ENCODE measurements at places on chromosomes 6 and 20. TPM values are rescaled to one million over a fixed set of nuclear protein-coding genes. Genes with fewer than 3 reads are reported as not detected.

DNA sequence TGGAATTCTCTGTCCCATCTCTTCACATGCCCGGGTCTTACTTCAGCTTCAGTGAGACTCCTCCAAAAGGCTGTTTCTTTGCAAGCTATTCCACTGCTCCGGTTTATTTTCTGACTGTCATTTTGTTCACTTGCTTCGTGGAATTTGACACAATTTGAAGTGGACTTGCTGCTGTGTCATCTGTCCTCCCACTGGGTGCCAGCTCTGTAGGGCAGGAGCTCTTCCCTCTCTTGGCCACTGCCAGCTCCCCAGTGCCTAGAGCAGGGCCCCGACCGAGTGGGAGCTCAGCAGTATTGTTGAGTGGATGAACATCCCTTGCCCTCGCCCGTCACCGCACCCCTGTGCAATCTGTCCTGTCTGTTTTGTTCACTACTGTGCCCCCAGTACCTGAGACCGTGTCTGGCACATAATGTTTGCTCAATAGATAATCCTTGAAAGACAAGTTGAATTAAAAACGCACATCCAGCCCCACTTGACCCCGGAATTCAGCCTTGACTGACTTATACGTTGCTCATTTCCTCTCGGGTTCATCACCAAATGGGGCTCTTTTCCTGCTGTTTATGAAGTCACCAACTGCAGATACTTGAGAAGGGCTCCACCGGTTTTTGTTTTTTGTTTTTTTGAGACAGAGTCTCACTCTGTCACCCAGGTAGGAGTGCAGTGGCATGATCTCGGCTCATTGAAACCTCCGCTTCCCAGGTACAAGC is 170.3 kb upstream of the KCNG1 start:
- DNase-seq, result no peak

DNA sequence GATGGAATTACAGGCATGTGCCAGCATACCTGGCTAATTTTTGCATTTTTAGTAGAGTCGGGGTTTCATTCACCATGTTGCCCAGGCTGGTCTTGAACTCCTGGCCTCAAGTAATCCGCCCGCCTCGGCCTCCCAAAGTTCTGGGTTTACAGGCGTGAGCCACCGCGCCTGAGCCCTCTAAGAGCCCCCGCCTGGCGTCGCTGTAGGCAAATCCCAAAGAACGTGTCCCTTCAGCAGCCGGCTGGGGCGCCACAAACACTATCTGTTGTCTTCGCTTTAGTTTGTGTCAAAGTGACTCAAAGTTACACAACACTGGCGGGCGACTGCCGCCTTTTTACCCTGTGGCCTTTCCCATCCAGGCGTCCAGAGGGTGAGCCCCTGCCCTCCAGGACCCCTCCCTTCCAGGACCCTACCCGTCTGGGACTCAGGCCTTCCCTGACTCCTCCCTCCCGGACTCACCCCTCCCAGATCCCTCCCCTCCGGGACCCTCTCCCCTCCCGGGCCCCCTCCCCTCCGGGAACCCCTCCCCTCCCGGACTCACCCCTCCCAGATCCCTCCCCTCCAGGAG is 940 bp upstream of the ADRM1 start:
- DNase-seq, result peak; percentile 81

Gene VSTM2L
- total RNA-seq, result 0.11 TPM

Gene DSE
- 2.0 TPM for total RNA-seq

DNA sequence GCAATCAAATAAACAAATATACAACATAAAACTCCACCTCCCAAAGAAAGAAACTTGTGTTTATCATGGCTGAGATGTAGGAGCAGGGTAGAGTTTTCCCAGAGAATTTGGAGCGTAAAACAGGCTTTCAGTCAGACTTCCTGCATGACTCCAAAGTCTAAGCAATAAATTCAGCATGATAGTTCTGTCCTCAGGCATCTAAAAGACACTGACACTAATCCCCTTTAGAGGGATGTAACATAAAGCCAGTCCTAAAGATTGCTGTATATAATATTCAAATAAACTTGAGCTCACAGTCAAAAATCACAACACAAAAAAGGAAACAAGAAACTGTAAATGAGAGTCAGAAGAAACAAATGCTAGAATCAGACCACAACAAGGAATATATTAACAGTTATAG is 234.4 kb downstream of the CENPW start:
- no peak for DNase-seq

DNA sequence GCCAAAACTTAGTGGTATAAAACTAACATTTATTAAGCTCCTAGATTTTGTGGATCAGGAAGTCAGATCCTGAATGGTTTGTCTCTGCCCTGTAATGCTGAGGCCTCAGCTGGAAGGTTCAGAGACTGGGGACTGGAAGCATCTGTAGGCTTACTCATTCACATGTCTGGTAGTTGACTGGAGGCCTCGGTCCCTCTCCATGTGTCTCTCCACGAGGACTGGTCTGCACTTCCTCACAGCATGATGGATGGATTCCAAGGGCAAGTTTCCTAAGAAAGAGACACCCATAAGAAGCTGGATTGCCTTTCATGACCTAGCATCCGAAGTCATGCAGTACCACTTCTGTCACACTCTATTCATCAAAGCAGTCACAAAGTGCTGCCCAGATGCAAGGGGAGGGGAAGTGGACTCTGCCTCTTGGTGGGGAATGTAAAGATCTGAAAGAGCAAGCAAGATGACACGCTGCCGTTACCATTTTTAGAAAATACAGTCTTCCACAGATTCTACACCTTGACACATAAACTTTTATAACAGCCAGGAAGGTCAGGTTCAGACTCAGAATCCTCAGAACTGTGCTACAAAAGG is 17.2 kb upstream of the MDGA1 start:
- no peak for DNase-seq

Gene SLC17A3
- not detected for total RNA-seq

- no peak for DNase-seq
Measured at GRCh38 chr6:159483259-159483658, 209.8 kb downstream of the SOD2 start.

Data from activated T-cell treated with anti-CD3 and anti-CD28 coated beads, Interleukin-2, amount 50 U/mL, for 4 hours (primary cell).